Left kidney (tissue), 8 donors: ENCODE measurements at places on chromosomes 16 and 17. TPM values are rescaled to one million over a fixed set of nuclear protein-coding genes. Genes with fewer than 3 reads are reported as not detected.

DNA sequence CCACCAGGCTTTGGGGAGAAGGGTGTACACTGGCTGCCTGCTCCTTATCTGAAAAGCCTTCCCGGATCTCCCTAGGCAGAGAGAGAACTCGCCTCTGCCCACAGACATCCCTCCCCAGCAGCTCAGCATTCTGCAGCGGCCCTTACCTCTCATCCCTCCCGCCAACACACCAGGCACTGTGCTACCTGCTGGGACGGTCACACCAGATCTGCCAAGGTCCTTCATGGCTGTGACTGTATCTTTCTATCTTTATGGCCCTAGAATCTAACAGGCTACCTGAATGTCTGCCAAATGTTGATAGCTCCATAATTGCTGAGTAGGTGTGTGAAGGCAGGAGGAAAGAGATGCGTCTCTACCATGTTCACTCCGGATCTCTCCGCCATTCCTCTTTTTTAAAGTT is 7.9 kb downstream of the TSNAXIP1 start:
- no peak for DNase-seq

TCAP gene
- 1.5 TPM for polyA plus RNA-seq

ATP2C2 gene
- polyA plus RNA-seq: 1.4 TPM

DNA sequence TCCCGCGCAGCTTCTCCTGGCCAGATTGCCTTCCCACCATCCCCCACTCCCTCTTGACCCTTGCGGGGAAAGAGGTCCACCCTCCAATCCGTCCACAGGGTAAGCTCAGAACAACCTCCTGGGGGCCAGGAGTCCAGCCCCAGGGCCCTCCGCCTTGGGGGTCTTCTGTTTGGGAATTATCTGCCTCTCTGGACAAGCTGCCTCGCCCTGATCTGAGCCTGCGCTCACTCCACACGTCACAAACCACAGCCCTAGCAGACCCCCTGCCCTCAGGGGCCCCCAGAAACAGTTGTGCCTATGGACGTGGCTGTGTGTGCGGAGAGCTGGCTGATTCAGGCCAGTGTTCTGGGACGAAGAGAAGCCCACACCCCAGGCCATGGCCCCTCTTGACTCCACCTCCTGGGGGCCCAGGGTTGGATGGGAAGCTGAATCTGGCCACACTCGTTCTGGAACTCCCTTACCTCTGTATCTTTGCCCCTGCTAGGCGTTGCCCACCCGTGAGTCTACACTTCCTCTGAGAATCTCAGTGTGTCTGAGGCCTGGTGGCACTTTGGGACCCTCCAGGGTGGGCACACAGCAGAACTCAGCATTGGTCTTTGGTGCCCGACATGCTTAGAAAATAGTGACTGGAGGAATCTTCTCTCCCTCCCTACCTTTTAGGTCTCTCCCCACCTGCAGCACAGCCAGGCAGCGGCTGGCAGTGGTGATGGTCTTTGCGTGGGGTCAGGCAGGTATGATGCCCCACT is 119.9 kb upstream of the SMURF2 start:
- DNase-seq: no peak

DNA sequence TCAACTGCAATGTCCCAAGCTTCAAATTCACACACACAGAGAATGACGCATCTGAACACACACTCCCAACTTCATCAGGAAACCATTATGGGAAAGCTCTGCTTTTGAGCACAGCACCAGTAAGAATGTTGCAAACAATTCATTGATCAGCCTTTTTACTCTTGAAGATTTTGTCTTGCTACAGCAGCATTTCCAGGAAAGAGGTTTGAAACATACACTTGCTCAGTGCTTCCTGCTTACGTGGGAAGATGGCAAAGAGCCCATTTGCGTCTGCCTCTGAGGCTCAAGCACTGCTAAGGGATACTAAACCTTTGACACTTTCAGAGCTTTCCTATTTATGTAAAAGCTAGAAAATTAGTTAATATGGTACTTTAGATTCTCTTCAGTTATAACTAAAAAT is 77.2 kb upstream of the MON1B start:
- no peak for DNase-seq

STX1B gene
- polyA plus RNA-seq: 2.5 TPM

DNA sequence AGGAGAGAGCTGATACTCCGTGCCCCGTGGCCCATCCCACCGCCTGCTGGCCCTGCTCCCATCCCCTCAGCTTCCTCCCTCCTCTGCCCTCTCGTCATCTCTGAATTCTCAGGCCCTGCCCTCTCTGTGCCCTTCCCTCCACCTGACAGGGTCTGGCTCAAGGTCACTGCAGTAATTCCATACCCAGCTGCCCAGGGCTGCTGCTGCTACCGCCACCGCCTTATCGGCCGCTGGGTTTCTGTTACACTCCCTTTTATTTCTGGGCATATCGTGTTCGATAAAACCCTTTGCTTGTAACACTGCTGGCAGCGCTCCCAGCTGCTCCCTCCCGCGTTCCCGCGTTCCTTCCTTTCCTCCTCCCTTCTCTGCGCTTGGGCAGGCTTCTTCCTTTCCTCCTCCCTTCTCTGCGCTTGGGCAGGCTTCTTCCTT is 1.2 kb downstream of the EPN3 start:
- no peak for DNase-seq

- no peak for DNase-seq
Observed at GRCh38 chr16:65681406-65681805, 559.5 kb upstream of the CDH11 start.

DNA sequence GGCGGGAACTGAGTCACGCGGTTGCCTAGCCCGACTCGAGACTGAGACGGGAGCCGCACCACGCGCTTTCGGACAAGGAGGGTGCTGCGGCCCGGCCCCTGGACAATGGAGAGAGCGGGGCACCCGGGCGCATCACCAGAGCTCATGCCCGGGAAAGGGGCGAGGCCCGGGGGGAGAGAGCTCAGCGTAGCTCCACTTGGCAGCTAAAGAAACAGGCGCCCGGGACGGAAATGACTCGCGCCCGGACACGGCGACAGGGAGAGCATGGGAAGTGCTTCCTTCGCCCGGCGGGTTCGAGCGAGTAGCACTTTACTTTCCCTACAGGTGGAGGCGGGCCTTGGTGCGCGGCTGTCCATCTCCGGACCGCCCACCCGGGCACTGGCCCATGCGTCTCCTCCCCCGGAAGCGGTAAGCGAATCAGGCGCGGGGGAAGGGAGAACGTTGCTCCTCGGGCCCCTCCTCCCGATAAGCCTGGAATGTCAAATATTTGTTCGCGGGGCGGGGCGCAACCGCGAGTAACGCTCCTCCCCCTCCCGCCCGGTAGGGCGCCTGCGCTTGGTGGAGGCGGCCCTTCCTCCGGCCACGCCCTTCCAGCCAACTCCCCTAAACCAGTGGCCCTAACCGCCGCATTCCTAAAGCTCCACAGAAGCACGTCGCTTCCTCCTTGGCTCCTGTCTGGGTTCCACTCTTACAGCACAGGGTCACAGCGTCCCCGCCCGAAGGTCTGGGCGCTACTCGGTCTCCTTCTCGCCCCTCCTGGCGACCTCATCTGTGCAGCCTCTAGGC is 1.5 kb upstream of the ESRP2 start:
- peak; percentile 98 for DNase-seq

- no peak for DNase-seq
Observed at GRCh38 chr17:43616852-43617251, 44.9 kb downstream of the MEOX1 start.

DNA sequence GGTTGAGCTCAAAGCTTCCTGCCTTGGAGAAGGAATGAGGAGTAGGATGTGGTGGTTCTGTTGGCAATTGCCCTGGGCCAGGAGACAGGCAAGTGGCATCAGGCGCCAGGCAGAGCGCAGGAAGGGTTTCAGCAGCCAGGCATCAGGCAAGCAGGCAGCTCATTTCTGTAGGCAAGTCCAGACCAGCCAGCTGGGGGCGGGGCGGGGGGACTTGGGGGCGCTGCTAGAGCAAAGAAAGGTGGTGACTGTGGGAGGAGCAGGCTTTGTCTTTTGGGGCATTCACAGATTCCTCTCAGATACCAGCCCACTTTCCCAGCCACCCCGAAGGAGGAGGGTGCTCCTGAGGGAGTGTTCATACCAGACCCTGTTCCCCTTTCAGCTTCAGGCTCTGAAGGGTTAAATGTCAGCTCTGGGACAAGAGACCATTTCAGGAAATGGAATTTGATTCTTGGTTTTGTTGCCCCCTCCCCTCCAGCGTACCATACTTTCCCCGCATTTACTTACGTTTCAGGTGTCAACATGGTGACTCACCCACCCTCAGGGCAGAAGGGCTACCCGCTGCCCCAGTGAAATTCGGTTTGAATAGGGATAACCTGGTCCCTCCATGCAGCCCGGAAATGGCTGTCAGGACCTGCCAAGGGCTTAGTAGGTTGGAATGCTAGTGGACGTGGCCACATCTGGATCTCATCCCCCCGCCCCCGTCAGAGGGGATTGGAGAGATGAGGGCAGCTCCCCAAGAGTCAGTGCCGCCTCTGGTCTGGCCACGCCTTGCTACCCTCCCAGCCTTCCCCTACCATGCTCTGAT is 13.2 kb downstream of the NGFR start:
- DNase-seq: no peak

DNA sequence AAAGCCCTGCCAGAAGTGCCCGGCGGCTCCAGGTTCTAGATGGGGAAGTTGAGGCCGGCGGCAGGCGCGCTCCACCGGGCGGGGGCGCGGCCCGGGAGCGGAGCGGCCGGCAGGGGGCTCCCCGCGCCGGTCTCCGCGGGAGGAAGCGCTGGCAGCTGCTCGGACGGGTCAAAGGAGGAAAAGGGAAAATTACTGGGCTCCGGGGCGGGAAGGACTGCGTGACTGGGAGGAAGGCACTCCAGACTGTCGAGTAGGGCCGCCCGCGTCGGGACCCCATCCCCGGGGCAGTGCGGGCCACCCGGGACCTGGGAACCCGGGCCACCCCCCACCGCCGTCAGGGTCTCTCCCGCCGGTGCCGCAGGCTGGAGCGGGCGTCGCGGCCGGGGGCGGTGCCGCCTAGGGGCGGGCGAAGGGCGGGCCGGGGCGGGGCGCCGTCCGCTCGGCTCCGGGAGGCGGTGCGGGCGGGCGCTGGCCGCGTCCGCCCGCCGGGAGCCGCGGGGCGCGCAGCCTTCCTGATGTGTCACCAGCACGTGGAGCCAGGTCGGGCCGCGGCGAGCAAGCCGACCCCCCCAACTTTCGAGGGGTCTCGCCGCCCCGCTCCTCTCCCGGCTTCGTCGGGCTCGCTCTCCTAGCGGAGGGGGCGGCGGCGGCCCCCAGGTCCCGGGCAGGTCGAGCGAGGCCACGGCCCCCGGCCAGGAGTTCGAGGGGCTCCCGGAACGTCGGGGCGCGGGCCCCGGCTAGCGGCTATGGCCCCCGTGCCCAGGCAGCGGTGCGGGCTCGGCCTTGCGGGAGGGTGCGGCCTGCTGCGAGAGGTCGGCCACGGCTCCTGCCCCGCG is 167.5 kb downstream of the RAB11FIP4 start:
- peak; percentile 66 for DNase-seq

DNA sequence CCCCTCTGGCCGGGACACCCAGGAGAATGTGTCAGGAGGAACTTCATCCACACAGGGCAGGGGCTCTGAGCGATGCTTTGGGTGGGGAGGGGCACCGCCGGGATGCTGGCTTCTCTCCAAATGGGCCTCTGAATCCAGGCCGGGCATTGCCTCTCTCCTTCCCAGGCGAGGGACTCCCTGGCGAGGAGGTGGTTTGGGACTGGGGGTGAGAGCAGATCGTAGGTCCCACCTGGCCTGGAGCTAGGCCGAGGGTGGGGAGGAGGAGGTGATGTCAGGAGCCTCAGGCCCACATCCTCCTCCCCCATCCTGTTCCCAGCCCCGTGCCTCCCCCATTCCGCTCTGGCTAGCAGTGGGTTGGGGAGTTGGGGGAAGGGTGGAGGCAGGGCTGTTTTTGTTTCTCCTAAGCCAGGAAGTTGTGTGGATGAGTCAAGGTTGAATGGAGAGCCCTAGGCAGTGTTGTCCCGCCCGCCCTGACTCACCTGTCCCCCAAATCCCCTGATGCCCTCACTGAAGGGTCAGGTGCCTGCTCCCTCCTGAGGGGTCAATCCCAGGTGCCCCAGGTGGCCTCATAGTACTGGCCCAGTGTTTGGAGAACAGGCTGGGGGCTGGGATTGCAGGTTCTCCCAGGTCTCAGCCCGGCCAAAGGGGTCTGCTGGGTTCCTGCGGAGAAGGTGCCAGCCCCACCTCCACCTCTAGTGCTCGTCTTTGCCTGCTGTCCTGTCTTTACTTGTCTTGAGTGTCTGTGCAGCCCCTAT is 2.8 kb downstream of the GRB7 start:
- DNase-seq: peak; percentile 81

SPN gene
- 2.0 TPM for polyA plus RNA-seq

GRCh38 chr17:10087355-10087754 is 111.1 kb downstream of the GAS7 start:
- no peak for DNase-seq

DNA sequence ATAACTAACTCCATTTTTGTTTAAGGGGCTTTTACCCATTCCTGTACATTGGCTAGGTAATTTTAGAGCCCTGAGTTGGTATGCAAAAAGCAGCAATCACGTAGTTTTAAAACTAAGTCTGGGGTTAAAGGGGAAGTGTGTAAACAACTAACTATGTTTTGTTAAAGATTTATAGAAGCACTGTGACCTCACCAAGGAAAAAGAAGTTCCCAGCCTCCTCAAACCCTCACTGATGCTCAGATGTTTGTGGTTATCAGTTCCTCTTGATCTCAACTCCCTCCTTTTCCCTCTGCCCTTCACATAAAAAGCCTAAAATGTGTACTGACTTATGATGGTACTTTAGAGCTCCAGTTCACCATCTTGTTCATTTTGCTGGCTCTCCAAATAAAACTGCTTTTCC is 119.9 kb upstream of the IRX6 start:
- DNase-seq: no peak

DNA sequence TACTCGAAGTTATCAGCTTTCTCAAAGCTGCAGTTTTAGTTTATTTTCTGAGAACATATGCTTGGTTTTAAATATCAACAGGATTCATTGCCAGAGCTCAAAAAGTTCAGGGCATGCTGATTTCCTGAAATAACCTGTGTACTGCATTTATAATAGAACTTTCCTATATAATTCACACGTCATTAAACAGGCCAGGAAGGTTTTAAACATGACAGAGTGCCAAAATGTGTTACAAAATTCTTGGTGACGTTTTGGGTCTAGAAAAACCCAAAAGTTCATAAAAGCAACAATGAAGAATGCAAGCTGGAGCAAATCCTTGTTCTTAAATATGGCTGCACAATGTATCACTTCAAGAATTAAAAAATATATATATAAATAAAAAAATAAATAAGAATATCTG is 1139.1 kb downstream of the CDH11 start:
- no peak for DNase-seq

- DNase-seq: no peak
Observed at GRCh38 chr16:85991856-85992255, 92.9 kb downstream of the IRF8 start.

DNA sequence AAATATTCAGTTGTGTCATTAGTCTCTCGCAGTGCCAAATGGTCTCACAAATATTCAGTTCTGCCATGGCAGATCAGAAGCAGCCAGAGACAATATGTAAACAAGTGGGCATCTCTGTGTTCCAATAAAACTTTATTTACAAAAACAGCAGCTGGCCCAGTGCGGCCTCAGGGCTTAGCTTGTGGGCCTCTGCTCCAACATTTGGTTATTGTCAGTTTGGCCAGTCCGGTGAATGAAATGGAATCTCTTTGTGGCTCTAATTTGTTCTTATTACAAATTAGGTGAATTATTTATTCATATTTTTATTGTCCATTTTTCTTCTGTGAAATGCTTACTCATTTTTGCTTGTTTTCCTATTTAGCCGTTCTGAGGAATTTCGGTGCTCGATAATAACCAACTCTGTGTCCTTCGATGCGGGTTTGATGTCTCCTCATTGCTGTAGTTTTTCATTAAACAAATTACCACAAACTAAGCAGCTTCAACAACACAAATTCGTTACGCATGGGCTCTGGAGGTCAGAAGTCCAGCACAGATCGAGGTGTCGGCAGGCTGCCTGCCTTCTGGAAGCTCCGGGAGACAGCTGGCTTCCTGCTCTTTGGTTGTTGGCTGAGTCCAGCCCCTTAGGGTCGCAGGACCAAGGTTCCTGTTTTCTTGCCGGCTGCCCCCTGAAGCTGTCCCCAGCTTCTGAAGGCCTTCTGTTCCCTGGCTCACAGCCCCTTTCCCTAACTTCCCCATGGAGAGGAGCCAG is 4.1 kb upstream of the SLC38A10 start:
- no peak for DNase-seq
